ENCODE measurements at places on chromosomes 16 and 17.

DNA sequence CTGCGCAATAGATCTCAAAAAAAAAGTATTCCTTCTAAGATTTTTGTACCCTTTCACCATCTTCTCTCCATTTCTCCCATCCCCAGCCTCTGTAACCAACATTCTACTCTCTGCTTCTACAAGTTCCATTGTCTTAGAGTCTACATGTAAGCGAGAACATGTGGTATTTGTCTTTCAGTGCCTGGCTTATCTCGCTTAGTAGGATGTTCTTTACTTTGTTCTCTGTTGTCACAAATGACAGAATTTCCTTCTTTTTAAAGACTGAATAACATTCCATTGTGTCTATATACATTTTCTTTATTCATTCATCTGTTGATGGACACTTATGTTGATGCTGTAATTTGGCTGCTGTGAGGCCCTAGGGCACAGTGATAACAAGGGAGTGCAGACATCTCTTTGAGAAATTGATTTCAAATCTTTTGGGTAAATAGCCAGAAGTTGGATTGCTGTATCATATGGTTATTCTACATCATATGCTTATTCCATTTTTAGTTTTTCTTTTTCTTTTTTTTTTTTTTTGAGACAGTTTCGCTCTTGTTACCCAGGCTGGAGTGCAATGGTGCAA lies 37.7 kb upstream of the MYH10 start:
- no peak for DNase-seq

DNA sequence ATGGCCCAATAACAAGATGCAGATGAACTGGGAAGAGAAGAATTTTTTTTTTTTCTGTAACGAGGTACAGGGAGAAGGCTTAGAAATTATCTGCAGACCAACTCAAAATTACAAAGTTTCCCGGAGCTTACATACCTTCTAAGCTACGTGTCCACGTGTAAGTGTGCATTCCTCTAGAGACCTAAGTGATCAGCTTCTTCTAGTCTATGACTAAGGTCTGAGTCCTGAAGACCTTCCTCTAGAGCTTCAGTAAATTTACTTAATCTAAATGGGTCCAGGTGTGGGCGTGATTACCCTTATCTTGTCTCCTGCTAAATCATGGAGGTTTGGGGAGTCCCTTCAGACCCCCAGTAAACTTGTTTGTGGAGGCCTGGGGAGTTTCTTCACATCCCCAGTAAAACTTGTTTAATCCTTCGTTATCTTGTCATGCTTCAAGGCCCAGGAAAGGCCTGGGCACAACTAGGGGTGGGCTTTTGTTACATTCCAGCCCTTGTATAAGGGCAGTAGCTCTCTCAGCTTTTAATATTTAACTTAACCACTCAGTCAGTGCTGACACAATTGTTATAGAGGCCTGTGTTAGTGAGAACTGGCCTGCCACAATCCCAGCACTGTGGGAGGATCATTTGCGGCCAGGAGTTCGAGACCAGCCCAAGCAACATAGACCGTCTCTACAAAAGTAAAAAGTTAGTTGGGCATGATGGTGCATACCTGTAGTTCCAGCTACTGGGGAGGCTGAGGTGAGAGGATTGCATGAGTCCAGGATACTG lies 342.3 kb downstream of the SNX29 start:
- DNase-seq, result no peak

DNA sequence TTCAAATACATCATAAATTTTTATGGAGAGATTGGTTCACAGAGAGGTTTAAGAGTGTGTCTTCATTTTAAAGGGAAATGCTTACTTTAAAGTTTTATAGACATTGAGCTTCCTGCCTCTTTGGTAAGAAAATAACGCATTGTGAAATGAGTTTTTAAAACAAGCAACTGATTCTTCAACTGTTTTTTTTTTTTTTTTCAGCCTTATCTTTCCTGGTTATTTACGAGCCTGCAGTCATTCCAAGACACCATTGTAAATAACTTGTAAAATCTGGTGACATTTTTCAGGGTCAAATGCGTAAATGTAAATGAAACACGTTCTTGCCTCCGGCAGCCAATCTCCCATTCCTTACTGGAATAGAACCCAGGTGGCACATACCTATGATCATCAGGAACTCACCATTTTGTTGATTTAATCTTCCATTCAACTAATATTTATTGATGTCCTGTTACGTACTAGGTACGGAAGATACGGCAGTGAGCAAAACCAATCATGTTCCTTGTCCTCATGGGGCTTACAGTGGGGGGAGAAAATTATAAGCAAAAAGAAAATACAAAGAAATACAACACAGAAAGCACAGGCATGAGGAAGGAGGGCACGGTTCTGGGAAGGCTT lies 33.2 kb upstream of the CDYL2 start:
- DNase-seq, result no peak

DNA sequence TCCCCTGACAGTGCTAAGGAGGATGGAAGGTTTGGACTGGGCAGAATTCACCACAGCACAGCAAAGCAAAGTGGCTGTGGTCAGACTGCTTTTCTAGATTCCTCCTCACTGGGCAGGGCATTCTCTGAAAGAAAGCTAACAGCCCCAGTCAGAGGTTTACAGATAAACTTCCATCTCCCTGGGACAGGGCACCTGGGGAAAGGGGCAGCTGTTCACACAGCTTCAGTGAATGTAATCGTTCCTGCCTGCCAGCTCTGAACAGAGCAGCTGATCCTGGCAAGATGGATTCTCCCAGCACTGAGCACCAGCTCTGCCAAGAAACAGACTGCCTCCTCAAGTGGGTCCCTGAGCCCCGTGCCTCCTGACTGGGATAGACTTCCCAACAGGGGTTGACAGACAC lies 42.4 kb upstream of the KIF2B start:
- DNase-seq, result no peak

DNA sequence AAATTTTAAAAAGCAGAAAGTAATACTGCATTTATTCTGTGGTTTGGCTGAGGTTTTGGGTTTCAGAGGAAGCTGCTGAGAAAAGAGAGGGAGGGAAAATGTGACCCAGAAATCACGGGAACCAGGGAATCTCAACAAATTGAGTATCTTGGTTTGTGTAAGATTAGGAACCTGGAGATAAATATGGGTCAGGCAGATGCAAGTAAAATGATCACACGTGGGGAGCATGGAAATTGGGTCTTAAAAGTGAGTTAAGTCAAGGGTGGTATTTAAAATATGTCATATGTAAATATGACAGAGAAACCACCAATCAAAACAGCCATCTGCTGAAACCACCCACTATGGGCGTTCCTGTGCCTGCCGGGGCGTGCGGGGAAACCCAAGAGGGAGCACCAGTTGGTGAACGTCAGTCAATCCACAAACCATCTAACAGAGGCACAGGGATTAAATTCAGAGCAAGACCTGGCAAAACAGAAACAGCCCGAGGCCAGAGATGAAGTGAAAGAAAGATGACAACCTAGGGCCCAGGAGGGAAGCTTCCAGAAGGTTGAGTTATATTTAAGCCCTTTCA lies 33.4 kb downstream of the CDH13 start:
- DNase-seq, result no peak

- no peak for DNase-seq
Observed at GRCh38 chr16:15398618-15399316, 3.2 kb downstream of the MPV17L start.

DNA sequence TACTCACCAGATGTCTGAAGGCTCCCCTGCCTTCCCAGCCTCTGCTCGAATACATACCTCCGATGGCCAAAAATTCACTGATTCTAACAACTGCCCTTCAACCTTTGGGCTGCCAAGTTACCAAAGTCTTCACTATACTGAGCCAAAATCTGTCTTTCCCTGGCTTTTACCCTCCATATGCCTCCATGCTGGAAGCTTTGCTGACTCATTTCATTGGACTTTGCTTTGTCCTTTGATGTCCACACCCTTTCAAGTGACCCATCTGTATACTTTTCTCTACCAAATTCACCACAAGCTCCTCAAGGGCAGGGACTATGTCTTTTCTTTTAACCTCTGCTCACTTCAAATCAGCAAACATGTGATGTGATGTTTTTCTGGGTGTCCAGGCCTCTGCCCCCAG lies 21.0 kb upstream of the MTMR4 start:
- DNase-seq, result no peak

DNA sequence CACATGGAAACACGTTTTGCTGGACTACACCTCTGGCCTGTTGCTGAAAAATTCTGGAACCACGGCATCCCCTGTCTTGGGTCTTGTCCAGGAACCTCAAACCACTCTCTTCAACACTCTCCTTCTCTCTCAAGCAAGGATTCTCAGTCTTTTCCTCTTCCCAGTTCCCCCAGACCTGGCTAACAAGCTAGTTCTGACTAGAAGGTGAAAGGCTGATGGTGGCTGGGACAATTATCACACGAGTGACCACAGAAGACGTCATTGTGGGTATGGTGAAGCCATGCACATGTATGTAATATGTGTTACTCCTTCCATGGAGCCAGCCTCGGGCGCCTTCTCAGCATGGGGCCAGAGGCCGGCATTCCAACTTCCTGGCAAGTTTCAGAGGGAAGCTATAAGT lies 123.0 kb downstream of the CDYL2 start:
- DNase-seq, result no peak

- no peak for DNase-seq
Observed at GRCh38 chr16:1486551-1487390, 2.0 kb downstream of the PTX4 start.

DNA sequence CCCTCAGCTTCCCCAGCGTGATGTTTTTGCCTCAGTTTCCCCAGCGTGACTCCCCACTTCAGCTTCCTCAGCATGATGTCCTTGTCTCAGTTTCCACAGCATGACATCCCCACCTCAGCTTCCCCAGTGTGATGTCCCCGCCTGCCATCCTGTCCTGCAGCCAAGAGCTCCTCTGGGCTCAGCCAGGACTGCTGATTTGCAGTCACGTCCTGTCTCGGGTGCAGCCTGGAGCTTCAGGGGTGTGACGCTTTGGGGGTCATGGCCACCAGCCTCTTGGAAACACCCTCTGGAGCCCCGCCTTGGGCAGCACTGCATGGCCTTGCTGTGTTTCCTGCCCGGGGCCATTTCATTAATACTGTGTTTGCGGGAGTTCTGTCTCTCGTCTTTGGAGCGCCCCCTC lies 16.5 kb upstream of the NUDT16L1 start:
- no peak for DNase-seq

GRCh38 chr17:19003543-19004420 lies 782 bp downstream of the FAM83G start:
- DNase-seq, result peak; percentile 29

- peak; percentile 15 for DNase-seq
Observed at GRCh38 chr17:5832886-5833285, 237.3 kb upstream of the WSCD1 start.

- no peak for DNase-seq
Observed at GRCh38 chr17:37769050-37769449, 24.2 kb upstream of the HNF1B start.

DNA sequence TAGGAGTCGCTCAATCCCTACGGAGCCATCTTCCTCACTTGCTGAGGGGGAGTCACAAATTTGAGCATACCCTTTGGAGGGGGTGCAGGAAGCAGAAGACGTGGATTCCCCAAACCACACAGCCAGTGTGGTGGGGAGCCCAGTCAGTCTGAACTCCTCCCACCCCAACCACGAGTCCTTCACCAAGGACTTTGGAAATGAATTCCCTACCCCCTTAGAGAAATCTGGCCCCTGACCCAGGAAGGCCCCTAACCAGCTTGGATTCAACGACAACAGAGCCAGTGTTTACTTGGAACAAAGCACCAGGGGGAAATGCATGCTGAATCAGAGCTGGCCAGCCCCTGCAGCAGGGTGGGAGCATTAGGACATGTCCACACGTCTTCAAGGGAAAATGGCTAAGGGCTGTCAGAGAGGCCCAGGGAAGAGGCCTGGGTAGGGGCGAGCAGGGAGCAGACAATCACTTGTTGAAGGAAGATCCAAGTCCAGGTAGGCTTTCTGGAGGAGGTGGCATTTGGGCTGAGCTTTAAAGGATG lies 5.5 kb upstream of the TMEM92 start:
- DNase-seq, result no peak

DNA sequence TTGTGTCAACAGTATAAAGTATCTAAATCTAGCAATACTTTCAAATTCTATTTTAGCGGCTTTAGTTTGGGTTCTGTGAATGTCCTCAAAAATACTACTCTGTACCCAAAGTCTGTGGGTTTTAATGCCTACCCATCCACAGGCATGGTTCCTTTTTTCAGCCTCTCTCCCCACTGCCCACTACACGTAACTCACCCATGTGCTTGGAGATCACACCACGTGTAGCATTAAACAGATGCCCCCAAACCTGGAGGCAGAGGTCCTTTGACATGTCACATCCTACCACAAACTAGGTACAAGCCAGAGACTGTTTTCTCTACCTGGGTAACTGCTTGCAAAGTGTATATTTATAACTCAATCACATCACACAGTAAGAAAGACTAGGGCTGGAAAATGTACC lies 5.4 kb downstream of the DYNC1LI2 start:
- no peak for DNase-seq

DNA sequence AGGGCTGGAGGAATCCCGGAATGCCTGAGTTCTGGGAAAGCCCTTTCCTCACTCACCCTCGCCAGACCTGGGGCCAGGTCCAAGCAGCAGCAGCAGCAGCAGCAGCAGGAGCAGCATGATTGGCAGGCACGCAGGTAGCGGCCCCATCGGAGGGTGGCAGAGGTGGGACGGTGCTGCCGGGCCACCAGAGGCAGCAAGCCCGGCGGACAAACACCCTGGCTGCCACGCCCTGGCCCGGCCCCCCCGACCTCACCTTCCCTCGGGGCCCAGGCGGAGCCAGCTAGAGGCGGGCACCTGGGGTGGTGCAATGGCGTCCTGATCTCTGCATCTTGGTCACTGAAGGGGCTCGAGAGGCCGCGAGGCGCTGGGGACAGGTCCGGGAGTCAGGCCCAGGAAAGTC lies 122.4 kb downstream of the LAT start:
- no peak for DNase-seq

DNA sequence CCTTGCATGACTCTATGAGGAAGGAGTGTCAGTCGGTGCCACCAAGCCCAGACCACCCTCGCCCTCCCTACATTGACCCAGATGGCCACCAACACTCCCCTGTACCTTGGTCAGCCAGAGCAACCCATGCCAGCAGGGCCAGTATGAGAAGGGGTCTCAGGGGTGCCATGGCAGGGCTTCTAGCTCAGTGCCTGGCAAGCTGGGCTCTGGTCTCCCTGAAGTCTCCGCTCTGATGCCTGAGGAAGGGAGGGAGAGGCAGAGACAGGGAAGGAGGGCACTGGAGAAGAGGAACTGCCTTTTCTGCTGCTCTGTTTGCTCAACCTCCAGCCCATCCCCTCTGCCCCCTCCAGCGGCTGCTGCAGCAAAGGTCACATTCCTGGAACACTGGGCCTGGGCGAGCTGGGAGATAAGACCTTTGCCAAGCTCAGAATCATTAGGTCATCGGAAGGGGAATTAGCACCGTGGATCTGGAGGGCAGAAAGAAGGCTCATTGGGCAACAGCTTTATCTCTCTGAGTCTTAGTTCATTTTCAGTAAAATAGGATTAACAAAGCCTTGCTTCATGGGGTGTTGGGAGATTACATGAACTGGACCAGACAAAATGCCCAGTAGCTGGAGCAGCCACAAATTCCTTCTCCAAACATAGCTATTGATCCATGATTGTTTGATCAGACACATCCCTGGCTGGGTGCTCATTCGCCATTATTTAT lies at the start of gene VTN:
Gene VTN (minus strand): TSS at position 273 of the 709 bp plus-strand sequence. CDS start 104 bp downstream, at position 169.
- peak; percentile 58 for DNase-seq
